ENCODE measurements at places on chromosomes 3 and 15. TPM values are rescaled to one million over a fixed set of nuclear protein-coding genes. Genes with fewer than 3 reads are reported as not detected.

NMNAT3 gene
- 2.1 TPM for total RNA-seq

COL6A6 gene
- not detected for total RNA-seq

SLC2A2 gene
- total RNA-seq = not detected

EIF2B5 gene
- 29.3 TPM for total RNA-seq

TMEM266 gene
- 0.17 TPM for total RNA-seq

ESYT3 gene
- total RNA-seq = 0.54 TPM

CSTA gene
- total RNA-seq = 0.75 TPM

STARD9 gene
- total RNA-seq = 1.4 TPM

NRG4 gene
- 1.3 TPM for total RNA-seq

OSTN gene
- total RNA-seq = not detected

DPPA2 gene
- not detected for total RNA-seq

MEGF11 gene
- total RNA-seq = 0.70 TPM

LHFPL4 gene
- total RNA-seq = 0.07 TPM

CYP1A2 gene
- total RNA-seq = not detected

LRRC34 gene
- not detected for total RNA-seq

SLC27A2 gene
- total RNA-seq = 42.0 TPM

CPLX3 gene
- total RNA-seq = 0.07 TPM

NEK4 gene
- 14.3 TPM for total RNA-seq

TMEM207 gene
- total RNA-seq = not detected

HIGD1A gene
- 48.4 TPM for total RNA-seq

CACNA2D2 gene
- 0.15 TPM for total RNA-seq

ANKRD34C gene
- not detected for total RNA-seq

CFAP20DC gene
- total RNA-seq = 2.5 TPM

DUOXA2 gene
- not detected for total RNA-seq

STRIT1 gene
- not detected for total RNA-seq
